ENCODE measurements at places on chromosomes 7 and 10.
A peak's percentile ranks its signal among the peaks of the same experiment; 100 is the strongest.

GRCh38 chr10:69856601-69857166 is 55.0 kb downstream of the COL13A1 start:
- DNase-seq: no peak

GRCh38 chr7:36005876-36006275 is 147.2 kb upstream of the EEPD1 start:
- DNase-seq: no peak

DNA sequence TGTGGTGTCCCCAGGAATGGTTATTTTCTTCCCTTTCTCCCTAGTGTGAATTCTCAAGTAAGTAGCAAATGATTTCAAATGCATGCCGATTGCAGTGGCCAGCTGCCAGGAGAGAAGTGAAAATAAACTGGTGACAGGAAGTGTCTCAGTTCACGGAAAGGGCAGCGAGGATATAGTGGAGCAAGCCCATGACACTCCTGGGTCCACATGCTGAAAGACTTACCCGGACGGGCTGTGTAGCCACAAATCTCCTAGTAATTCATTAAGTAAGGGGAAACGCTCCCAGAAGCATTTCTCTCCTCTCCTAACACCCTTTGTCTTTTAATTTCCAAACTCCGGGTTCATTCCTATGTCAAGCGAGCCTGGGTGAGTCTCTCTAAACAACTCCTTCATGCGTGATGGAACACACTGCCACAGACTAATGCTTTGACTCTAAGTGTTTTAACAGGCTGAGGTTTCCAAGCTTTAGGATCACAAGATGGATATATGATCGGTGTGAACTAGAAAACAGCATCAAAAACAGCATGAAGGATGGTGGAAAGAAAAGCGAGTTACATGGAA is 125.6 kb downstream of the CYP26A1 start:
- peak; percentile 87 for DNase-seq

GRCh38 chr10:62634576-62634975 is 169.9 kb upstream of the ADO start:
- DNase-seq: no peak

GRCh38 chr7:42914009-42914408 is 2.1 kb upstream of the C7orf25 start:
- DNase-seq: no peak

GRCh38 chr7:22657479-22657878 is 69.5 kb upstream of the IL6 start:
- no peak for DNase-seq

DNA sequence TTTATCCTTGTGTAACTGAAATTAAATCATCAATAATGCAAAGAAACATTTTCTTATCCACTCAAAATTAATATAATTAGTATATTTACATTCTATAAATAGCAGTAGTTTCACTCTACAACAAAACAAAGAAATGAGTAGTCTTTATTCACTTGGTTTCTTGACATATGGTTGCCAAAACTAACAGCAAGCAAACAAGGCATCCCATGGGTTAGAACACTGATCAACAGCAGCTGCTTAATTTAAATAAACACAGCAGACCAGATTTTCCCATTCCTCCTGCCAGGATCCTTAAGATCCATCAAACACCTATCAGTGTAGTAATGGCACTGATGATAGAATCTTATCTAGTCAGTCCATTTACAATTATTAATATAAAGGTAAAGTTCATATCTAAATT is 22.1 kb downstream of the NCAPG2 start:
- DNase-seq: no peak

- no peak for DNase-seq
Observed at GRCh38 chr7:129649128-129649690, 37.7 kb downstream of the NRF1 start.

- peak; percentile 80 for DNase-seq
Observed at GRCh38 chr10:96229568-96230030, 41.8 kb downstream of the BLNK start.

DNA sequence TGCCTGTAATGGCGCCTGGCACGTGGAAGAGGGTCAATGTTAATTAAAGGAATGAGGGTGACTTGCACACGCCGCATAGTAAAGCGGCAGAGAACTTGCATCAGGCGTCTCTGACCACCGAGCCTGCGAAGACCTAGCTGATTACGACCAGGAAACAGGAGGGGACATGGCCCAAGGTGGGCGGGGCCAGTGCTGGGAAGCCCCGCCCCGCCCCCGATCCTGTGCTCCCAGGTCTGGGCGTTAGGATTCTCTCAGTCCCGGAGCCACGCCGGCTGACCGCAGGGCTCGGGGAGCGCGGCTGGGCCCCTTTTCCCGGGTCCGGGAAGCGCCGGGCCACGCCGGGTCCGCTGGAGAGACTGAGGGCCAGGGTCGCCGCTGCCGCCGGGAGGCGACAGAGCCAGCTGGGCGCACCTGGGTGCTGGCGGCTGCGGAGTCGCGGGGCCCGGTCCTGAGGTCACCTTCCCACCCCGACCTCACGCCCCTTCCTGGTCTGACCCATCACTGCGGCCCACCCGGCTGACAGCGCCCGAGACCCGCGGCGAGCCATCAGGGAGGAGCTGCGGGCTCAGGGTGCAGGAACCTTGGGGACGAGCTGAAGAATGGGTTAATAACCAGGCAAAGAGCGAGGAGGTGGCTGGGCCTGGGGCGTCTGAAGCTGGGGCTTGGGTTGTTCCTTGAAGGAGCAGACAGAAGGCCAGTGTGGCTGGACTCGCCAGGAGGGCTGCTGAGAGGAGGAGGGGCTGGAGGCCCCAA is 23.0 kb upstream of the GRID1 start:
- DNase-seq: no peak

DNA sequence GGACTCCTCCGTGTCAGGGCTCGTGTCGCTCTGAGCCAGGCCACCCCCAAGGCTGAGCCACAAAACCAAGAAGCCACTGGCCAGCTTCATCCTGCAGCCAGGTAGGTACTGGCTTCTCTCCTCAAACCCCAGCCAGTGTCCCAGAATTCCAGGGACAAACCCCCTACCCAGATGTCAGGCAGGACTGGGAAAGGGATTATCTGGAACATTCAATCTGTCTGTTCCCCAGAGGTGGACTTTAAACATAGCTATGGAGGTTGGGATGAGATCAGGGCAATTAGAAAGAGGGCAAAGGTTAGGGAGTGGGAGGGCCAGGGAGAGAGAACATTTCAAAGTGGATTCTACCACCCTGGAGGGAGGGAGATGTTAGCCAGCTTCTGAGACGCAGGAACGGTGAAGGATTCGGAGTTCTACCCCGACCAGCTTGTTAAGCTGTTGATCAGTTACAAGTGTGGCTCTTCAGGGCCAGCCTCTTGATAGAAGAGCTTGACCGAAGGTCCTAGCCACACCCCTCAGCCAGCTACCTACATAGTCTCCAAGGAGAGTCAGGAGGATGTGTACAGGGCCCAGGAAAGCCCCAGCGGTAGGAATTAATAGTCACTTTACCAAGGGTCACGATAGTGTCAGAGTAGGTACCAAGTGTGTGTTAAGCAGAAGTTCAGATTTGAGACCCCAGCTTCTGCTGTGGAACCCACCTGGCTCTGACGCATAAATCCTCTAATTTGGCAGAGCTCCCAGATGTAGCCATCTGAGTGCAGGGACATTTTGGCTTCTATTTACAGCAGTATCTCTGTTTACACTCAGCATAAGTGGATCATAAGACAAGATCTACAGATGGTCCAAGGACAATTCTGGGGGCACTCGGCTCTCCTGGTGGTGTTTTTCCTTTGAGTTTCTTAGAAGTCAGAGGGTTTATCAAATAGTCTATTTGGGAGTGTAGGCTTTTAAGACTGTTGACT is at the start of gene PLA2G12B:
Gene PLA2G12B (minus strand): TSS at position 211 of the 959 bp plus-strand sequence. CDS start 121 bp downstream, at position 90.
- no peak for DNase-seq

GRCh38 chr10:21920633-21921032 is 82.9 kb downstream of the DNAJC1 start:
- DNase-seq: no peak

DNA sequence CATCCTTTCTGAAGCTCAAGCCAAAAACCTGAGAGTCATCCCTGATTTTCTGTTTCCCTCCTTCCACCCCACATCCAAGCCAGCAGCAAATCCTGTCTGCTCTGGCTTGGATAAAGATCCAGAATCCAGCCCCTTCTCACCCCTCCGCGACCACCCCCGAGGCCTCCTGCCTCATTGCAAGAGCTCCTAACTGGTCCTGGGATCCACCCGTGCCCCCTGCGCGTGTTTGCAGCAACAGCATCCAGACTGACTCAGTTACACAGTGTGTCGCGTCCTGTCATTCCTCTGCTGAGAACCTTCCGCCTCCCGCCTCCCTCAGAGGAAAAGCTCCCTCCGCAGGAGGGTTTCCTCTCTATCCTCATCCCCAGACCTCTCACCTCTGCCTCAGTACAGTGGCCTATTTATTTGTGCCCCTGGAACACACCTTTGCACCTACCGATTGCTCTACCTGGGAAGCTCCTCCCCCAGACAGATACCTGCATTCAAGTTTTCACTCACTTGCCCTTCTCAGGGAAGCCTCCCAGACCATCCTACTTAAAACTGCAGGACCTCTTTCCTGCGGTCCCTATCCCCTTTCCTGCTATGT is 21.6 kb upstream of the GRID1 start:
- DNase-seq: no peak

DNA sequence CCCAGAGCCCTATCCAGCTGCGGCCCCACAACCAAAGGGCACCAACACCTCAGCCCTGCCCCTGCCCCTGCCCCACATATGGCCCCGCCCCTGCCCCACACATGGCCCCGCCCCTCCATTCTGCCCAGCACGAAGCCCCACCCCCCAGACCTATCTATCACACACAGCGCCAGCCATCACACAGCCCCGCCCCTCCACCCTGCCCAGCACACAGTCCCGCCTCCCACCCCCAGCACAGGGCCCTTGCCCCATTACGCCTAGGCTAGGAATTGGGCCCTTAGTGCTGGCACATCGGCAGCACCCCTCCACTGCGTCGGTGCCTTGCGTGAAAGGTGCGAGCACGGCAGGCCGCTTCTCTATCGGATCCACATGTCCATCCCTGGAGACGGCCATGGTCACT is 126.8 kb downstream of the MAD1L1 start:
- no peak for DNase-seq

DNA sequence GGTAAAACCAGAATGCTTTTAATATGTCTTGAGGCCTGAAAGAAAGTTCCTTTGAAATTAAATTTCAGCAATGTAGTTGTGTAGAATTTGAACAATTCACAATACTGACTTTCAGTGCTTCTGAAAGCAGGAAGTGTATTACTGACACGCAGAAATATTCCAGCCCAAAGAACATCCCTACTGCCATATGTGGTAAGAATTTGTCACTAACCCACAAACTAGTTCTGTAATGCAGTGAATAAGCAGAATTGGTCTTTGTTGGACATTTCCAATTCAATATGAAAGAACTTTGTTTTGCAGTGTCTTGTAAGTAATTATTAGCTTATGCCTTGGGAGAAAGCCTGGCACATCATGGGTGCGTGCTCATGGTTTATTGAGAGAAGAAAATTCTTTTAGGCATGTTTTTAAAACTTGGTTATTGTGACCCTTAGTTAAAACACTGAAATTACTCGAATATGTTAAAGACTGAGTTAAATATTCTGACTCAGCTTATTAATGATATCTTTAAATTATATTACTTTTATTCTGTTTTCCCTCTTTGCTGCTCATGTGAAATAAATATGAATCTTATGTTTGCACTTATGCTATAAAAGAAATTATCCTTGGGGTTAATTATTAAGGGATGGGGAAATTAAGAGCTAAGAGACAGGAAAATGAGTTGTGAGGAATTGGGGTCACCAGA is 33.4 kb downstream of the PTPN12 start:
- DNase-seq: no peak

GRCh38 chr7:15625466-15625865 is 61.0 kb downstream of the MEOX2 start:
- peak; percentile 46 for DNase-seq

- DNase-seq: no peak
Observed at GRCh38 chr10:15144788-15145187, 23.7 kb downstream of the NMT2 start.

DNA sequence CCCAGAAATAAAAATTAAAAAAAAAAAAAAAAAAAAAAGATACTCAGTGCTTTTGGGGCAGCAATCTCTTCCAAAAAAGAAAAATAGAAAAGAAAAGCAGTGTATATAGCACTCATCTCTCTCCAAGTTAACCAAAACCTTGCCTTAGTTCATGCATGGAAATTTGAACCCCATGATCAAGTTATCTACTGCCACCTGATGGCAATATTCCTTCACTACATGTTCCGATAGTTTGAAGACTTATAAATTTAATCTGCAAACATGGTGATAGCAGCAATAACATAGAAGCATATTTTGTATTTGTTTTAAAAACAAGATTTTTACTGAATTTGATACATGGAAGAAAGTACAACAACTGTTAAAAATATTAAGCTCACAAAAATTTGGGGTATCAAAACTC is 48.6 kb upstream of the SLIT1 start:
- peak; percentile 56 for DNase-seq

DNA sequence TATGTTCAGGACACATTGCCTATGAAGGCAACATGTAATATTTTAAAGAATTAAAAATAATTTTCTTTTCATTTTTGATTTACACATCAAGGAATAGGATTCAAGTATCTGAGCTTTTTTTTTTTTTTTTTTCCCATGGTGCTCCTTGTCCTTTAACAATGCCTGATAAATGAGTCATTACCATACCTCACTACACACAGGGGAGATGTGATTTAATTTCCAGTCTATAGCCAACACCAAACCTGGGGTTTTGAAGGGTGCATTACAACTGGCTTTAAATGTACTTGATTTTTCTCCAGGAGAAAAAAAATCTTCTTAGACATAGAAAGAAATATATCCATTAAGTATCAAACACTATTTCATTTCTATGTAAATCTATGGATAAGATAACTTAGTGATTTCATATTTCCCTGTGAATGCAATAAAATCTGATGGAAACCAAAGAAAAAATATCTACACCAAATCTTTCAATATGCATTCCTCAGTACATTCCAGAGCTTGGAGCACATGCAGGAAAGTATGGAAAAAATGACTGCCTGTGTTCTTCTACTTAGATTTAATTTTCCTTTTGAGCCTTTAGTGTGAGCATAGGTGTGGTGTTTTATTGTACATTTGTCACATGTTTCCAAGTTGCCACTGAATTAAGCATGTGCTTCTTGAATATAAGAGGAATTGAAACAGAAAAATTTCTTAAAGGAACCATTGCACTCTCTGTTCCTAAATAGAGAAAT is 204.8 kb upstream of the MEOX2 start:
- DNase-seq: no peak

DNA sequence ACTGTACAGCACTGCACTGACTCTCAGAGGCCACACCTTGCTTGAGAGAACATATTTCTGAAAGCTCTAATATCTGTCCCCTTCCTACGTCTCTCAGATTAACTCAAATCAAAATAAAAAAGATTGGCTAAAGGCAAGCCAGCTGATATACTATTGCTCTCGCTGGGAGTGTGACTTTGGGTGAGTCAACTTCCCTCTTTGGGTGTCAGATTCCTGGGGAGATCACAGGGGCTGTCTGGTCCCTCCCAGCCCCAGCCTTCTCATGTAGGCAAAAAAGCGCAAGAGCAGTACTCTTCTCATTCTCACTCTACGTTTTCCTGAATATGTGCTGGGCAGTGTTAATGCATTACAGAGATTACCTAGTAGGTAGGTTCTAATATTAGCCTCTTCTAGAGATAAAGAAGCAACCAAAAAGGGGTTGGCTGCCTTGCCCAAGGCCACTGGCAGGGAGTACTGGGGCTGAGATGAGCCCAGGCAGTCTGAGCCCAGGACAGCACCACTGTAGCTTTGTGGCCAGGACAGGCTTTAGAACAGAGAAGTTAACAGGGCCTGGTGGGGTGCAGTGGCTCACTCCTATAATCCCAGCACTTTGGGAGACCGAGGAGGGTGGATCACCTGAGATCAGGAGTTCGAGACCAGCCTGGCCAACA is 9.1 kb upstream of the DENND2A start:
- DNase-seq: no peak

GRCh38 chr7:41491883-41492471 is 210.9 kb downstream of the INHBA start:
- no peak for DNase-seq
